ENCODE measurements at places on chromosomes 6 and 20.
A peak's percentile ranks its signal among the peaks of the same experiment; 100 is the strongest.

GRCh38 chr6:102670735-102671134, 1277.2 kb downstream of the GRIK2 start:
- no peak for DNase-seq

DNA sequence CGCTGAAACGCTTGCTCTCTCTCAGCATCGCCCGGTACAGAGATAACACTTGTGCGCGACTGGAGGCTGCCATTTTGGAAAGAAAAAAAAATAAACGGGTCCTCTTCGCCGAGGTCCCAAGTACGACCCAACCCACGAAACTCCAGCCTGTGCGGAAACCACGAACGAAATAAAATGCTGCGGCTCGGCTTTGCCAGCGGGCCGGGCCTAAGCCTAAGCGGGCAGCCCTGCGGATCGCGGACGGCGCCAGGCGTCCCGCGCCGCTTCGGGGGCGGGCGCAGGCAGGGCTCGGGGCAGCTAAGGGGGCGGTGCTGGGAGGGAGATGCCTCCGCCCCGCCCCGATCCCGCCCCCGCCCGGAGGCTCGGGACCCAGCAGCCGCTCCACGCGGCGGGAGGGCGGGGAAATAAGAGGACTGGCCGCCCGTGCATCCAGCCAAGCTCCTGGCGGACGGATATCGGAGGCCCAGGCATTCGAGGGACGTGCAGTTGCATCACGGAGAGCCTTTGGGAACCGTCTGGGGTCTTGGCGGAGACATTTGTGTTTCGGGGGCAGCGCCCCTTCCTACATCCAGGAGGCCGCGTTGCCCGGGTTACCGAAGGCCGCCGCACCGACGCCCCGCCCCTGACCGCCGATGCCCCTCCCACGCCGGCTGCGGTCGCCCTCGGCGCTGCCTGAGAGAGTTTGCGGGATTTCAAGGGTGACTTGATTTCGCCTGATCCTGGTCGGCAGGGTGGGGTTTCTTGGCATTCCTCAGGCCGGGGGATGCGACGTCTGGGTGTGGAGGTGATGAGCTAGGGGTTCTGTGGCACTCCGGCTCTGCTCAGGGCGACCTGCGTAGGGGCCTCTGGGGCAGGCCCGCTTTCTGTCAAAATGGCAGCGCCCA, at the start of the genes FARS2 and LYRM4:
Gene FARS2 (plus strand): TSS at position 853 of the 884 bp plus-strand sequence.
Gene LYRM4 (minus strand): TSS at position 290 of the 884 bp plus-strand sequence. CDS start 217 bp downstream, at position 73.
- peak; percentile 89 for DNase-seq

DNA sequence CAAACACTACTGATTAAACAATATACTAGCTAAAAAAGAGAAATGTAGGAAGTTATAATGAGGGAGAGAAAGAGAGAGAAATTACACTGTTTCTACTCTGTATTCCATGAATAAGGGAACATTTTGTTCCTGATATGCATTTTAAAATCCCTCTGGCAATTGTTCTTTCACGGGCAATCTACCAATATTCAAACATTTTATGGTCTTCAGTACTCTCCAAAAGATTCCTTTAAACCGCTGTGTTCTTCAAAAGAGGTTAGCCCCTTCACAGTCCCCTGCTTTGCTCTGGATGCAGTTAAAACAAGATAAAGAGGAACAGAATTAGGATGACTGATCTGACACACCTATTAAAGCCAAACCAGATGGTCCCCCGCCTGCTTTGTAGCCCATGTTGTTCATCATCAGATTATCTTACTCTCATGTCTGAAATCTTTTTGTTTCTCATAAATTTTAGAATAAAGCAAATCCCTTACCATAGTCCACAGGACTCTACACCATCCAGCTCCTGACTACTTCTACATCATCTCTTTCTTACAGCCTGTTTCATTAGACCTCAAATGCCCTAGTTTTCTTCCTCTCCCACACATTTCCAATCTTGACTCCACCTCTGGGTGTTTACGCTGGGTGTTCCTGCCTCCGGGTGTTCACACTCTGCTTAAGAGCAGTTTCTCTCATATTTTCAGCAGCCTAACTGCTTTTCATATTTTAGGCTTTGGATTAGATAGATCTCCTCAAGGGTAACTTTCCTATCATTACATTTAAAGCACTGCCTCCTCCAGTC, 399.7 kb downstream of the COL12A1 start:
- DNase-seq, result no peak

GRCh38 chr6:137443901-137444300, 50.3 kb downstream of the OLIG3 start:
- DNase-seq, result no peak

GRCh38 chr6:105077596-105078385, 102.0 kb downstream of the POPDC3 start:
- DNase-seq, result no peak
